ENCODE measurements at places on chromosomes 6 and 20.

DNA sequence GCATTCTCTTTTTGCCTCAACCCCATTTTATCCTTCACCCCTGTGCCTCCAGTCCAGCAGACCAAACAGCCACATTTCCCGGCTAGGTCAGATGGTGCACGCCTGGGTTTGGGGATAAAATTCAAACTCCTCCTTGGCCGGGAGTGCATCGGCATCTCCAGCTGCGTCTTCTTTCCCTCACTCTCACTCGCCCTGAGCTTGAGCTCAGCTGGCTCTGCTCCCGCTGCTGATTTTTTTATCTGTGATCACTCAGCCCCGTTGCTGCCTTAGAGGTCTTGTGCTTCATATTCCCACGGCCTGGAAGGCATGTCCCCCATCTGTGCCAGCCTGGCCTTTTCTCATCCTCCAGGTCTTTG, 6.8 kb upstream of the EZR start:
- DNase-seq = no peak

GRCh38 chr20:20213526-20214121, 154.3 kb upstream of the INSM1 start:
- DNase-seq = no peak

GRCh38 chr6:137495703-137496336, 1.6 kb upstream of the OLIG3 start:
- no peak for DNase-seq

DNA sequence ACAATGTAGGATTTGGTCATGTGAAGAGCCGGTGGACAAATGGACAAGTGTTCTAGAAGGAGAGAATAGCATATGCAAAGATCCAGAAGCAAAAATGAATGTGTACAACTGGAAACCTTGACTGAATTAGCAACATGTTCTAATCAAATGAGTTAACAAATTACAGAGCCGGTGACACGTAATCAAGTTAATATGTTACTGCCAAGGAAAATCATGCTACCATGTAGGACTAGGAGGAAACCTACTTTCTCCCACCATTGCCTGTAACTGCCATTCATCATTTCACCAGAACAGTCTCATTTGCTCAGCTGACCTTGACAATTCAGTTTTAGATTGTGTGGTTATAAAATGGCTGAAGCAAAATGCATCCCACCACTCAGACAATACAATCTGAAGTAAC, 179.4 kb downstream of the KIF16B start:
- DNase-seq = no peak

GRCh38 chr20:57432862-57433491, 41.8 kb downstream of the RBM38 start:
- no peak for DNase-seq

DNA sequence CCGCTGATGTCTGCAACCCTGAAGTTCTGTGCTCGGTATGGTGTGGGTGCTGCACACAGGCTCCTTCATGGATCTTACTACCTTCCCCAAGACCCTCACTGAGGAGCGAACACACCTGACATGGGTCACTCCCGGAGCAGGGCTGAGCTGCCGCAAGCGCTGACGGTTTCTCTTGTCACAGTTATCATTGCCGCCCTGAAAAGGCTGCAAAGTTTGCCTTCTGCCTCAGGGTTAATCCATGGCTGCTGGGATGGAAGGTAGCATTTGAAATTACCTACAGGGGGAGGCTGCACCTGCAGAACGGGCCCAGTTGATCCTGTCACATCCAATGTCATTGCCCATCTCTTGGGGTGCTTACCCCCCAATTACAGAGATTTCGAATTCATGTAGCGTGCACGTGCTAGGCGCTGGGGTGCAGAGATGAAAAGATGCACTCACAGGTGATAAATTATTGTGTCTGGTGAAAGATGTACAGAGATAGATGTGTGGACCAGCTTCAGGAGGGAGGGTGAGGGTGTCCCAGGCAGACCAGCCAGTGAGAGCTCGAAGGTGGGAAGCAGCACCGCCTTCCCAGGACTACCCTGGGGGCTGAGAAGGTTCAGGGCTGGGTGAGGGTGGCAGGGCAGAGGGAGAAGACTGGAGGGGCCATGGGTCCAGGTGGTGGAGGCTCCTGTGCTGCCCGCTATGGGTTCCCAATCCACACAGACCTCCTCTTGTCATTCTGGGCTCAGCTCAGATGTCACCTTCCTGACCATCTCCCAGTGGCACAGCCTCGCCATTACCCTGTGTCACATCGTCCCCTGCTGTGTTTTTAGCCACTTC, 120.1 kb downstream of the SYCP2 start:
- no peak for DNase-seq

DNA sequence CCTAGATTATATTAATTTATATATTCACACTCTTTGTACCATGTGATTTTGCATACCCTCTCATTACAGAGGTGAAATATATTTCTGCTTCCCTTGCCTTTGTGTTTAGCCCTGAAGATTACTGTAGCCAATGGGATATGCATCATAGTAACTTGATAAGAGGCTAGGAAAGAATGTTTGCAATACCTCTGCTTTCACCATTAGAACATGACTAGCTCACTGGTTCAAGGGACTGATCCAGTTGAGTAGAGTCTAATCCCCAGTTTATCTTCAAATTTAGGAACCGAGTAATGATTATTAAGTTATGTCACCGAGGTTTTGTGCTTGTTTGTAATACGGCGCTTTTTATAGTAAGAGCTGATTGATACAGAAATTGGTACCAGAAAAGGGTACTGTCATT, 552.6 kb upstream of the GJE1 start:
- no peak for DNase-seq

DNA sequence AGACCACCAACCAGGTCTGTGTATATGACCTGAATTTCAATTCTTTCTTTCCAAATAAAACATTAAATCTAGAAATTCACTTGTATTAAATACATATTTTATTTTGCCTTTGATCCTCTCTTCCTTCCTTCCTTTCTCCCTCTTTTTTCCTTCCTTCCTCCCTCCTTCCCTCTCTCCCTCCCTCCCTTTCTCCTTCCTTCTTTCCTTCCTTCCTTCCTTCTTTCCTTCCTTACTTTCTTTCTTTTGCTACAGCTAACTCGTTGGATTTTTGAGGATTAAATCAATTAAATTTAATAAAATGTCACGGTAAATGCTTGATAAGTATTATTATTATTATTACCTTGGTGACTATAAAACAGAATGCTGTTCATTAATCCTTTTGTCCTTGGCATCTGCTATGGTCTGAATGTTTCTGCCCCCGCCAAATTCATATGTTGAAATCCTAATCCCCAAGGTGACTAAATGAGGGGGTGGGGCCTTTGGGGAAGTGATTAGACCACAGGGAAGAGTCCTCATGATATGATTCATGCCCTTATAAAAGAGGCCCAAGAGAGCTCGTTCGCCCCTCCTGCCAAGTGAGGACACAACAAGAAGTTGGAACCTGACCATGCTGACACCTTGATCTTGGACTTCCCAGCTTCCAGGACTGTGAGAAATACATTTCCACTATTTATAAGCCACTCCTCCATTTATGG, 67.6 kb upstream of the BTBD3 start:
- DNase-seq = no peak

- no peak for DNase-seq
These were observed 87.1 kb upstream of the SCGN start for GRCh38 chr6:25564943-25565342.

- DNase-seq = no peak
These were observed 23.9 kb upstream of the FAM83C start for GRCh38 chr20:35316086-35316485.

DNA sequence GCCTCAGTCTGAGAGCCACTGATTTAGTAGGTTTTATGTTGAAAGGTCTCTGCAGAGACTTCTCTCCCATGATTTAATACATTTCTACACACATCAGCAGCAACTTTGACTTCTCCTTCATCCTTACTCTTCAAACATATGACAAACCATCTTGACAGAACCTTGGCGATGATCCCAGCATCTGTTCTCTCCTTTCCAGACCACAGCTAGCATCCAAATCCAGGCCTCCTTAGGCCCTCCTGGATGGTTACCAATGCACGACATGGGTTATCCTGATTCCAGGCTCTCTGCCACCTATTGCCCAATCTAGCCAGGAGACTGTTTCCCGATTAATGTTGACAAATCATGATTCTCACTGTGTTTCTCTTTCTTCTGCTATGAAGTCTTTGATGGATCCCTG, 16.8 kb downstream of the LAMA4 start:
- no peak for DNase-seq

DNA sequence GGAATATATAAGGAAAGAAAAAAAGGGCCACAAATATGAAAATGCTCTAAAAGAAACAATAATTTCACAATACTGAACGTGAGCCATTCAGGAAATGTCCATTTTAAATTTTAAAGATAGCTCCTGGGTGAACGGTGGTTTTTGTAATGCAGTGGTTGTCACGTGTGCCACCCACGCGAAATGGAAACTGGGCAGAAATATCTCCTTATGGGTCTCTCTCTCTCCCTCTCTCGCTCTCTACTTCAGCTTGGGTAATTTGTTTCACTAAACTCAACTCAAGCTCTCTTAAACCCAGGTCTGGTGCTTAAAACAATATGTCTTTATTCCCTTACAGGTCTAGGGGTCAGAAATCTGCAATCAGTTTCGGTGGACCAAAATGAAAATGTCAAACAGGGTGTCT, 150.8 kb downstream of the OR2B2 start:
- no peak for DNase-seq

- no peak for DNase-seq
These were observed 58.8 kb upstream of the APCDD1L start for GRCh38 chr20:58573986-58574385.

GRCh38 chr6:7138921-7139358, 31.2 kb downstream of the RREB1 start:
- DNase-seq = no peak

GRCh38 chr20:33465481-33466302, 22.1 kb upstream of the SNTA1 start:
- peak; percentile 55 for DNase-seq

Data from anterior cingulate cortex (tissue), 58 donors.